ENCODE measurements at places on chromosomes 1 and 21.

GRCh38 chr1:225820522-225821120 lies 10.7 kb downstream of the EPHX1 start:
- no peaks in the 10 kb centered on the region for H3K27me3 ChIP-seq
- no peaks in the 10 kb centered on the region for H3K4me1 ChIP-seq
- no peaks in the 10 kb centered on the region for H3K36me3 ChIP-seq
- no peak overlapping the region for H3K4me3 ChIP-seq
- no peak overlapping the region for H3K27ac ChIP-seq

GRCh38 chr1:88774151-88774556 lies 90.1 kb downstream of the PKN2 start:
- no peak overlapping the region for H3K4me3 ChIP-seq
- DNase-seq: no peak
- peaks cover 31% of the 10 kb centered on the region for H3K36me3 ChIP-seq
- H3K27me3 ChIP-seq: no peaks in the 10 kb centered on the region
- peaks cover 7% of the 10 kb centered on the region for H3K4me1 ChIP-seq

DNA sequence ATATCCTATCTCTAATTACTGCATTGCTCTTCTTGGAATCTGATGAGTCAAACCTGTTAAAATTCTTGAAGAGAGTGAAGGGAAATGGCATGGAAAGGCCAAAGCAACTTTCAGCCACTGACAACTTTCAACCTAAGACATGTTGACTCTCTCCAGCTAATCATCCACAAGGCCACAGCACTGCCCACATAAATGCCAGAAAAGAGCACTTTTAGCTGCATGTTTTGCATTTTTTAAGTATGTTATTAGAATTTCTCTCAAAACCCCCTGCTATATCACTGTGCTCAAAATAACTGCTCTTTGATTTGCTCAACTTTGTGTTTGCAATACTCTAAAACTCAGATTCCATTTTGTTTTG lies 352.5 kb downstream of the ADGRL2 start:
- no peak for DNase-seq
- no peaks in the 10 kb centered on the region for H3K27me3 ChIP-seq
- H3K36me3 ChIP-seq: no peaks in the 10 kb centered on the region
- H3K27ac ChIP-seq: no peak overlapping the region

DNA sequence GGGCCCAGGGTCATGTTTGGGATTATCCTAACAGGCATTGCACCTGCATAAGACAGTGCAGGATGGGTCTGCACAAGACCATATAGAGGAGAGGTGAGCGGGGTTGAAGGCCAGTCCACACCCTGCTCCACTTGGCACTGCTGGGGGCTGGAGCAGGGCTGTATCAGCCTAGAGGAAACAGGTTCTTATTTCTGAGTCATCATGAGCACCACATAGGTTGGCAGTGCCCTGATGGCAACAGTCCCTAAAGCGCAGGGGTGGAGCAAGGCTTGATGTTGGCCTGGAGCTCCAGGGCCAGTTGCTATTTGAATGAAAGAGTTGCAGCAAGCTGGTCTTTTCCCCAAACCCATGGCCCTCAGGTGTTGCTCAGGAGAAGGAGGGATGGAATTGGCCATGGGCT lies 29.8 kb upstream of the BMP8B start:
- H3K4me3 ChIP-seq: no peak overlapping the region
- peaks cover 3% of the 10 kb centered on the region for H3K36me3 ChIP-seq
- peaks cover 6% of the 10 kb centered on the region for H3K4me1 ChIP-seq
- no peak for DNase-seq

GRCh38 chr1:201085902-201086735 lies 26.1 kb downstream of the CACNA1S start:
- H3K4me1 ChIP-seq: no peaks in the 10 kb centered on the region
- no peak overlapping the region for H3K27ac ChIP-seq
- H3K27me3 ChIP-seq: peaks cover 40% of the 10 kb centered on the region
- DNase-seq: no peak

DNA sequence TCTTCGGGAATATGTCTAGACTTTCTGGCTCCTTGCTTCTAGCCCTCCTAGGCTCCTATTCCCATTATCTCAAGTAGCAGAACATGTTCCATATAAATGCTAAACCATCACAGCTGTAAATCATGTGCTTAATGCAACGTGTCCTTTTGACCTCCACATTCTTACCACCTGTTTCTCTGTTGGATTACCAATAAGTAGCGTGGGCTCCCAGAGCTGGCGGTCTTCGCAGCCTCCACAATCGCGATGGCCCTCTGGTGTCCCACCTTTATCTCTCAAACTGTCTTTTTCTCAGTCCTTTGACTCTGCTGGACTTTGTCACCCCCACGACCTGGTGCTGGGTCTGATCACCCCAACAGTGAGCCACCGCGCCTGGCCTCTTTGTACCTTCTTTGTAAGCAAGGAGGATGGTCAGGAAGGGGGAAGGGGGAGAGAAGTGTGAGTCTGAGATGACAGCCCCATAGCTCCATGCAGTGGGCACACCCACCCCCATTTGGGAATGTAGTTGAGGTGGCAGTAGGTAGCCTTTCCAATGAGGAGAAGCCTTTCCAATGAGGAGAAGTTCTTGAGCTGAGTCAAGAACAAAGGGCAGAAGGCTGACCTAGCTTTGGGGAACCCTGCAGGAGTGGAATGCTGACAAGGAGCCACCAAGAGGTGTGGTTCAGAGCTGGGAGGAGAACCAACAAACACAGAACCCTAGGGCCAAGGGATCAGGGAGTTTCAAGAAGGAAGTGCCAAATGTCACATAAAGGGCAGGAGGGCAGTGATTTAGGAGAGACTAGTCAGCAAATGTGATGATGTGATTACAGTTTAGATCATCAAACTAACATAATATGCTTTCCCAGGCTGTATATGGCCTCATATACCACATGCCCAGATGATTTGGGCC lies 14.2 kb downstream of the TRAF5 start:
- H3K36me3 ChIP-seq: peaks cover 8% of the 10 kb centered on the region
- DNase-seq: no peak
- no peak overlapping the region for H3K4me3 ChIP-seq
- peak overlapping the region; percentile 85 for H3K27ac ChIP-seq

- H3K4me1 ChIP-seq: peaks cover 5% of the 10 kb centered on the region
- DNase-seq: no peak
- no peak overlapping the region for H3K4me3 ChIP-seq
- no peak overlapping the region for H3K27ac ChIP-seq
- no peaks in the 10 kb centered on the region for H3K27me3 ChIP-seq
- H3K36me3 ChIP-seq: no peaks in the 10 kb centered on the region
Measured at GRCh38 chr1:246781212-246781611, 57.0 kb downstream of the SCCPDH start.

- peaks cover 2% of the 10 kb centered on the region for H3K36me3 ChIP-seq
- no peak overlapping the region for H3K4me3 ChIP-seq
- DNase-seq: no peak
- no peak overlapping the region for H3K27ac ChIP-seq
- no peaks in the 10 kb centered on the region for H3K27me3 ChIP-seq
- H3K4me1 ChIP-seq: peaks cover 37% of the 10 kb centered on the region
Measured at GRCh38 chr1:230138561-230139239, 71.7 kb downstream of the GALNT2 start.

DNA sequence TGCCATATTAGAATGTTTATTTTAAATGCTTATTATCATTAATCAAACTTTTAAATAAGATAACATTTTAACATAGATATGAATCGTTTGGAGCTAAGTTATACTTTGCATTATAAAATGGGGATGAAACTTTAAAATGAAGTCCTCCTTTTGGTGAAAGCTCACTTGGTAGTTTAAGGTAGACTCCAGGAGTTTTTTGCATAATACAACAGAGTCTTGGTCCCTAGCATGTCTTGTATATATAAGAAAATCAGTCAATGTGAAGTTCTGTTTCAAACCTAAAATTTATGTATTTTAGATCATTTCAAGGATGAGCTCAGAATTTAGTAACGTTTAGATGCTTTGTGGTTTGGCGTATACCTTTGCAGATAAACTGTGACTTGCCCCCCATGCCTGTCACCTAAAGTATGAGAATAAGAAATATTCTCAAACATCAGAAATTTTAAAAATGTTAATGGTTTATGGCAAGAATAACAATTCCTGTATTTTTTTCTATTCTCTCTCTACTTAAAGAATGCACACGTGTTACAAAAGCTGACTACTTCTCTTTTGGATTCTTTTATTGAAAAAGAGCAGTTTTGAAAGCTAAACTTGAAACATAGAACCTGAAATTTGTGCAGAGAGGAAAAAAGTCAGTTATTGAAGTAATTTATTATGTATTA lies 3.8 kb downstream of the NFIA start:
- no peak for DNase-seq
- peaks cover 13% of the 10 kb centered on the region for H3K4me1 ChIP-seq

DNA sequence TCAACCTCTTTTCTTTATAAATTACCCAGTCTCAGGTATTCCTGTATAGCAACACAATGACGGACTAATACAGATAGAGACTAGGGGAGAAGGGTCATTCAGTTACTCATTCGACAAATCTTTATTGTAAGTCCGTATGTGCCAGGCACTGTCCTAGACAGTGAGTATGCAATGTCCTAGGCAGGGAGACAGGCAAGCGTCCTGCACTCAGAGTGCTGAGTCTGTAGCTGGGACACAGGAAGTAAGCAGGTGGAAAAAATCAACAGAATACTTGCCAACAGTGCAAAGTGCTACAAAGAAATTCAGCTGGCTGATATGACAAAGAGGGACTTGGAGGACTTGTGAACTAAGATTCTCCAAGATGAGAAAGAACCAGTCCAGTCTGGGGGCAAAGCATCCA lies 92.2 kb upstream of the ZBTB40 start:
- peaks cover 6% of the 10 kb centered on the region for H3K4me1 ChIP-seq
- no peak overlapping the region for H3K27ac ChIP-seq
- H3K4me3 ChIP-seq: no peak overlapping the region
- no peaks in the 10 kb centered on the region for H3K36me3 ChIP-seq

- peaks cover 18% of the 10 kb centered on the region for H3K36me3 ChIP-seq
- H3K27me3 ChIP-seq: no peaks in the 10 kb centered on the region
- peak overlapping the region; percentile 95 for H3K27ac ChIP-seq
- H3K4me3 ChIP-seq: no peak overlapping the region
- H3K4me1 ChIP-seq: peaks cover 53% of the 10 kb centered on the region
- DNase-seq: no peak
Measured at GRCh38 chr1:234726359-234726943, 116.5 kb upstream of the IRF2BP2 start.

DNA sequence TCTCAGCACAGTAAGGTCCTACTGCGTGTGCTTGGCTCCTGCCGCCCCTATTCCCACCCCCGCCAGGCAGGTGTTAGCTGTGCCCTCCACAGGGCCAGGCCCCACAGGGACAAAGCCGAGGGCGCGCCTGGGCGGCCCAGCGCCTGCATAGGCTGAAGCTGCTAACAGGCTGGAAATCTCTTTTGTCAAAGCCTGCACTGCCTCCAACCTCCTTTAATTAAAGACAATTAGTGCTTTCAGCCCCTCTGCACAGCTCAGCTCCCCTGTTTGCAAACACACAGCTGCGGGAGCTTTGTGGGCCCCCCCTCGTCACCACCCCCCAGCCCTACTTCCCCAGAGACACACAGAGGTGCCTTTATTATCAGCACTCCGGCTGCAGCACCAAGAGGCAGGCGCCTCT lies 95.9 kb downstream of the EPHB2 start:
- H3K27me3 ChIP-seq: peaks cover 33% of the 10 kb centered on the region
- DNase-seq: no peak
- no peak overlapping the region for H3K4me3 ChIP-seq
- no peaks in the 10 kb centered on the region for H3K4me1 ChIP-seq
- no peak overlapping the region for H3K27ac ChIP-seq

- H3K36me3 ChIP-seq: peaks cover 26% of the 10 kb centered on the region
- H3K4me1 ChIP-seq: peaks cover 46% of the 10 kb centered on the region
- no peaks in the 10 kb centered on the region for H3K27me3 ChIP-seq
- peak; percentile 40 for DNase-seq
Measured at GRCh38 chr1:9651565-9652378, at the start of gene PIK3CD. TSS of gene PIK3CD (plus strand) at chr1:9651731. CDS start at chr1:9710456, 58,725 bp downstream.

DNA sequence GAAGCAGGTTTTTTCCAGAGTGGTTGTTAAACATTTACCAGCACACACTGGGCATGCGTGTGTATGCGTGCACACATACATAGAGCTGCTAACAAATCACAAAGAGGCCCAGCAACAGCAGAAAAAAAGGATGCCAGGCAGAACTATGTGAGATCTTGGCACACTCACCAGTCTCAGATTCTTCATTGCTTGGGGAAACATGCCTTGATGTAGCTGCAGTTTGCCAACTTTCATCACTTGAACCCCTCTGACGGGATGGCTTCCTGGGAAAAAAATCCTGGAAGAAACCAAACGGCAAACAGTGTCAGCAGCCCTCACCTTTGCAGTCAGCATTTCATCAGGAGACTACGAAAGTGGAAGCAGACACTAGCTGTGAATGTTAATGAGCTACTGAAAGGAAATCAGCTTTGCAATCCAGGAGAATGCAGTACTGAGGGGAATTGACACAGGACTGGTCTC lies 609.1 kb downstream of the KIF26B start:
- no peak overlapping the region for H3K4me3 ChIP-seq
- H3K4me1 ChIP-seq: no peaks in the 10 kb centered on the region
- no peak for DNase-seq
- no peaks in the 10 kb centered on the region for H3K27me3 ChIP-seq
- H3K27ac ChIP-seq: no peak overlapping the region

GRCh38 chr1:244150665-244151064 lies 99.6 kb downstream of the ZBTB18 start:
- H3K36me3 ChIP-seq: no peaks in the 10 kb centered on the region
- H3K4me1 ChIP-seq: no peaks in the 10 kb centered on the region
- no peak overlapping the region for H3K27ac ChIP-seq

GRCh38 chr1:25575191-25575590 lies 31.8 kb downstream of the LDLRAP1 start:
- no peak overlapping the region for H3K4me3 ChIP-seq
- H3K27ac ChIP-seq: no peak overlapping the region
- no peaks in the 10 kb centered on the region for H3K36me3 ChIP-seq
- no peaks in the 10 kb centered on the region for H3K27me3 ChIP-seq
- H3K4me1 ChIP-seq: peaks cover 12% of the 10 kb centered on the region

DNA sequence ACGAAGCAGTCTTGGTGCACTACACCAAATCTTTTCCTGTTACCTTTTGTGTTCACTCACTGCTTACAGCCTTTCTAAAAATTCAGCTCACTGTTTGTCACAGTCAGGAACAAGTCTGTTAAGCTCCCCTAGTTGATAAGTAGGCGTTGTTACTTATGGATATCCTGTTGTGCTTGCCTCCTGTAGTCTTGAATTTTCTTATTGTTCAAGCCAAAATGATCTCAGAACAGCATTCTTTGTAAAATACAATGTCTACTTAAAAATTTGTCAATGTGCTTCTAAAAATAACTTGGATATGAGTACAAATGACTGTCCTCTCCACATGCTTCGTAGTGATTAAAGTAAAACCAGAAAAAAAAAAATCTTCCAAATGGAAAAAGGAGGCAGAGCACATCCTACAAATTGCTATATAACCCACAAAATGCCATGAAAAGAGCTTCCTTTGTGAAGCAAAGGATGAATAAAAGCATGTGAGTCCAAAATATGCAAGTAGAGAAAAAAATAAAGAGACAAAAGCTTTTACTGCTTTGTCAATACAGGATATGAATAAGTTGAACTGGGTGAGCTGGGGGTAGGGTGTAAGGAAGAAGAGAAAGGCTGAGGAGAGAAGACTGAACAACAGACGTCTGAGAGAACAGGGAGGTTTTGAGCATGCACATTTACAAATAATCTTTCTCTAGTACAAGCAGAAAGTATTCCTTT lies 228.9 kb upstream of the ADGRL4 start:
- H3K36me3 ChIP-seq: no peaks in the 10 kb centered on the region
- H3K4me3 ChIP-seq: no peak overlapping the region
- DNase-seq: no peak
- H3K27me3 ChIP-seq: no peaks in the 10 kb centered on the region
- H3K27ac ChIP-seq: no peak overlapping the region

- DNase-seq: peak; percentile 36
- peak overlapping the region; percentile 96 for H3K4me3 ChIP-seq
- peaks cover 45% of the 10 kb centered on the region for H3K4me1 ChIP-seq
- peaks cover 51% of the 10 kb centered on the region for H3K36me3 ChIP-seq
- H3K27me3 ChIP-seq: no peaks in the 10 kb centered on the region
Measured at GRCh38 chr1:226737819-226738420, 1.2 kb downstream of the ITPKB start.

Measured in central memory CD8-positive, alpha-beta T cell (primary cell).